Smooth muscle cell of the umbilical artery (primary cell): ENCODE measurements at places on chromosomes 12 and 14. TPM values are rescaled to one million over a fixed set of nuclear protein-coding genes. Genes with fewer than 3 reads are reported as not detected.

The RNFT2 gene
- total RNA-seq, result 2.7 and 5.7 TPM in 2 replicates

The KIF26A gene
- 0.05 and 0.30 TPM in 2 replicates for total RNA-seq

The SIX4 gene
- 5.3 and 12.3 TPM in 2 replicates for total RNA-seq

The AKAP5 gene
- 3.6 and 10.7 TPM in 2 replicates for total RNA-seq

The TEX52 gene
- total RNA-seq, result not detected in 2 replicates

The ABCD2 gene
- 0.05 and 0.30 TPM in 2 replicates for total RNA-seq

The SOAT2 gene
- total RNA-seq, result not detected in 2 replicates

The CGRRF1 gene
- total RNA-seq, result 9.3 and 16.6 TPM in 2 replicates

The CLEC9A gene
- total RNA-seq, result 0.30 TPM in 1 of 2 replicates, not detected in the other

The CD69 gene
- total RNA-seq, result not detected in 2 replicates

The LTB4R2 gene
- total RNA-seq, result 2.1 and 3.5 TPM in 2 replicates

The PIWIL1 gene
- not detected in 2 replicates for total RNA-seq

The SLC2A14 gene
- total RNA-seq, result 0.09 TPM in 1 of 2 replicates, not detected in the other

The LRRC10 gene
- not detected in 2 replicates for total RNA-seq

The TSPAN19 gene
- 0.09 TPM in 1 of 2 replicates, not detected in the other for total RNA-seq

The RND1 gene
- total RNA-seq, result 0.09 and 0.59 TPM in 2 replicates

The EAPP gene
- 30.2 and 35.6 TPM in 2 replicates for total RNA-seq

The ELK3 gene
- 17.8 and 48.8 TPM in 2 replicates for total RNA-seq

The PTPRO gene
- 0.28 and 0.30 TPM in 2 replicates for total RNA-seq

The RPL10L gene
- total RNA-seq, result not detected in 2 replicates

The MYF6 gene
- not detected in 2 replicates for total RNA-seq

The CCDC59 gene
- total RNA-seq, result 54.9 and 70.9 TPM in 2 replicates

The PIP4K2C gene
- 16.6 and 31.5 TPM in 2 replicates for total RNA-seq

The LMO3 gene
- 0.14 and 2.1 TPM in 2 replicates for total RNA-seq

The FAM186B gene
- under 0.01 and 0.09 TPM in 2 replicates for total RNA-seq

The MYH6 gene
- total RNA-seq, result not detected in 2 replicates

The KCNC2 gene
- total RNA-seq, result not detected in 2 replicates

The MYF5 gene
- not detected in 2 replicates for total RNA-seq

The MAP1LC3B2 gene
- total RNA-seq, result 0.59 and 0.60 TPM in 2 replicates

The NOVA1 gene
- under 0.01 and 0.65 TPM in 2 replicates for total RNA-seq

The KRT6A gene
- not detected in 2 replicates for total RNA-seq

The CAPRIN2 gene
- 29.1 and 48.7 TPM in 2 replicates for total RNA-seq

The TBC1D30 gene
- 0.30 and 0.42 TPM in 2 replicates for total RNA-seq

The GPR162 gene
- 2.1 and 2.6 TPM in 2 replicates for total RNA-seq

The GDF3 gene
- total RNA-seq, result not detected in 2 replicates

The ALDH1L2 gene
- 80.1 and 91.5 TPM in 2 replicates for total RNA-seq

The P2RX2 gene
- not detected in 2 replicates for total RNA-seq

The GDF11 gene
- total RNA-seq, result 4.8 and 14.8 TPM in 2 replicates

The GALC gene
- total RNA-seq, result 34.4 and 57.0 TPM in 2 replicates
